HepG2 (cell line): ENCODE measurements at places on chromosomes 16 and 17. TPM values are rescaled to one million over a fixed set of nuclear protein-coding genes. Genes with fewer than 3 reads are reported as not detected.

DNA sequence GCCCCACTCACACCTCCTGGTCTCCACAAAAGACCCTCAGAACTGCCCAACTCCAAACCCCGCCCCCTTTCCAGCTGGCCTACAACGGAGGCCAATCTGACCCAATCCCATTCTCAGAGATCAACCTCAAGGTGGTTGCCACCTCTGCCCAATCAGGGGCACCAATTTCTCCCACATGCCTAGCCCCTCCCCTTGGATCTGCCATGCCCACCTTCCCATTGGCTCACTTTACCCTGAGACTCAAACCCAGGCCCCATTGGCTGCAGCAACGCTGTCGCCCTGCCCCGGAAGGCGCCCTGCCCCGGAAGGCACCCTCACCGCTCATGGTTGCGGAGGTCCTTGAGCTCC is 10.6 kb downstream of the ZNF668 start:
- H3K4me3 ChIP-seq: no peak overlapping the region
- DNase-seq: no peak

GRCh38 chr16:57316390-57317017 is 32.0 kb upstream of the PLLP start:
- H3K27me3 ChIP-seq: peaks cover 8% of the 10 kb centered on the region; the same call in 2 of the 3 replicates
- DNase-seq: no peak
- no peak overlapping the region for H3K4me3 ChIP-seq
- no peak overlapping the region for H3K27ac ChIP-seq
- H3K36me3 ChIP-seq: no peaks in the 10 kb centered on the region

- no peak overlapping the region for H3K27ac ChIP-seq
- peaks cover 19% of the 10 kb centered on the region for H3K36me3 ChIP-seq
- no peak for DNase-seq
- H3K27me3 ChIP-seq: no peaks in the 10 kb centered on the region
- H3K4me1 ChIP-seq: peaks cover 47% of the 10 kb centered on the region
- H3K4me3 ChIP-seq: no peak overlapping the region
Measured at GRCh38 chr17:17810084-17810894, 26.5 kb downstream of the SREBF1 start.

- DNase-seq: no peak
- no peaks in the 10 kb centered on the region for H3K36me3 ChIP-seq
- H3K27me3 ChIP-seq: peaks cover 46% of the 10 kb centered on the region
- no peaks in the 10 kb centered on the region for H3K4me1 ChIP-seq
- H3K27ac ChIP-seq: no peak overlapping the region
Measured at GRCh38 chr17:7818746-7819645, 15.0 kb upstream of the KDM6B start.

GRCh38 chr17:33125552-33125950 is 133.9 kb downstream of the SPACA3 start:
- H3K36me3 ChIP-seq: no peaks in the 10 kb centered on the region
- no peaks in the 10 kb centered on the region for H3K4me1 ChIP-seq
- no peak overlapping the region for H3K4me3 ChIP-seq

DNA sequence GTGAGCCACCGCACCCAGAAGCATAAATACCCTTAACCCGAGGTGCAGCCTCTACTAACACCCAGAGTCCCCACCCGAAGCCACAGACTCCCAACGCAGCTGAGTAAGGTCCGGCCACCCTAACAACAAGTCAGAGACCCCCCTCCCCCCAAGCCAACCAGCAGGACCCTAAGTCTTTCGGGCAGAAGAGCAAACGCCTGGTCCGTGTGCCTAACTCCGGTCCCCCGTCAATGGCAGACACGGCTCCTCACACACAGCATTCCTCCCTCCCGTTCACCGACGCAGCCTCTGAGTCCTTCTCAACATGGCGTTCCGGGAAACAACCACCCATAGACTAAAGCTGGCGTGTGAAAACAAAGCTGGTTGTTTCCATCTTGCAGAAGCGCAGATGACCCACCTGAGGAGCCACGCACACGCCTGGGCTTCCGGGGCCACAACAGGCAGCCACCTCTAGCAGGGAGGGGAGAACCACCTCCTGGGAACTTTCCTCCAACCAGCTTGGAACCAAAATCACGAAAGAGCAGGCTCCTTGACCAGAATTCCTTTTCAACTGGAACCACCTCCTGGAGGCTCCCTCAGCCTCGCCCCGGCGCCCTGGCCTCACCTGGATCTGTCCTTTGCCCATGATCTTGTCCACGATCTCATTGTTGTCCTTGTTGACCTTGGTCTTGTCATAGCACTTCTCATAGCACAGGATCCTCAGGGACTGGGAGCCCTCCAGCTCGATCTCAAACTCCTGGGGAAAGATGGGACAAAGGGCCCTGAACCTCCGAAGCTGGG is 52.7 kb downstream of the TIMM22 start:
- H3K4me1 ChIP-seq: no peaks in the 10 kb centered on the region
- H3K27ac ChIP-seq: no peak overlapping the region
- no peak overlapping the region for H3K4me3 ChIP-seq
- H3K36me3 ChIP-seq: no peaks in the 10 kb centered on the region
- H3K27me3 ChIP-seq: no peaks in the 10 kb centered on the region
- no peak for DNase-seq

GRCh38 chr17:28889996-28890395 is 7.5 kb downstream of the FLOT2 start:
- no peak overlapping the region for H3K4me3 ChIP-seq
- peaks cover 17% of the 10 kb centered on the region for H3K4me1 ChIP-seq
- no peak overlapping the region for H3K27ac ChIP-seq
- H3K27me3 ChIP-seq: no peaks in the 10 kb centered on the region

GRCh38 chr17:66538776-66539175 is 236.4 kb downstream of the PRKCA start:
- no peak overlapping the region for H3K27ac ChIP-seq
- H3K36me3 ChIP-seq: no peaks in the 10 kb centered on the region
- H3K4me3 ChIP-seq: no peak overlapping the region
- no peaks in the 10 kb centered on the region for H3K27me3 ChIP-seq
- DNase-seq: no peak

DNA sequence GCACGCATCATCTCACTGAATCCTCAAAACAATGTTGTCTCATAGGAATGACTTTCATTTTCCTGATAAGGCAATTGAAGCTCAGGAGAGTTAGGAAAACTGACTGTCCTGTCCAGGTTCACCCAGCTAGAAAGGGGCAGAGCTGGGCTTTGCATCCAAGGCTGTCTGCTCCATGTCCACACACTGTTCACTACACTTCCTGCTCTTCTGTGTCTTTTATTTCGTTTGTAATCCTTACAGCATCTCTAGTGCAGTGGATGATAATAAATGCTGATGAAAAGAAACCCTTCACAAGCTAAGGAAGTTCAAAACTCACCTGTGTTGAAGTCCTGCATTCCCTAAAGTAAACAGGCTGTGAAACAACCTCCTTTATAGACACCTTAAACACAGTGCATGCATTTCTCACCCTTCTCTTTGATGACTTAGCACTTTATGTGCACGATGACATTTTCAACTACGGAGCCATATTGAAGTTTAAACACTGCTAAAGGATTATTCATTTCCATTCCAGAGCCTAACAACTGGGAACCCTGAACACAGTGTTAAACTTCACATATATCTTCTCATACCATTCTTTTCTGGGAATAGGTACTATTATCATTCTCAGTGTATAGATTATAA is 31.0 kb upstream of the GPR139 start:
- DNase-seq: no peak
- no peaks in the 10 kb centered on the region for H3K4me1 ChIP-seq
- H3K27ac ChIP-seq: no peak overlapping the region
- H3K36me3 ChIP-seq: no peaks in the 10 kb centered on the region
- H3K27me3 ChIP-seq: no peaks in the 10 kb centered on the region; the same call in none of the 2 replicates
- no peak overlapping the region for H3K4me3 ChIP-seq

GRCh38 chr17:76025294-76025693 is 1.8 kb downstream of the EVPL start:
- H3K36me3 ChIP-seq: peaks cover 9% of the 10 kb centered on the region; the same call in 2 of the 3 replicates
- no peak for DNase-seq
- no peak overlapping the region for H3K27ac ChIP-seq
- no peak overlapping the region for H3K4me3 ChIP-seq

DNA sequence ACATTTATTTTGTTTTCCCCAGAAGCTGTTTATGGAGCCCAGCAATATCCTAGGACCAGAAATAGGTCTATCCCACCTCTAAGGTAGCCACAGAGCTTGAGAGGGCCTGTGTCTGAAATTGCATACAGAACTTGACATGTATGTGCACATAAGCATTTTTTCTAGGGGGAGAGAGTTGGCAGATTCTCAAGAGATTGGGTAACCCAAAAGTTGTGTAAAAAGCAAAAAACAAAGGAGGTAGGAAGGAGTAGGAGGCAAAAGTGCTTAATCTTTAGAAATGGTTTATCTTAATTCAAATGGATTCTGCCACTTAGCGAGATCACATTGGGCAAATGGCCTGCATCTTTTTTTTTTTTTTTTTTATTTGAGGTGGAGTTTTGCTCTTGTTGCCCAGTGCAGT is 3.5 kb downstream of the PLK1 start:
- H3K27ac ChIP-seq: no peak overlapping the region
- DNase-seq: no peak
- peaks cover 42% of the 10 kb centered on the region for H3K4me1 ChIP-seq

DNA sequence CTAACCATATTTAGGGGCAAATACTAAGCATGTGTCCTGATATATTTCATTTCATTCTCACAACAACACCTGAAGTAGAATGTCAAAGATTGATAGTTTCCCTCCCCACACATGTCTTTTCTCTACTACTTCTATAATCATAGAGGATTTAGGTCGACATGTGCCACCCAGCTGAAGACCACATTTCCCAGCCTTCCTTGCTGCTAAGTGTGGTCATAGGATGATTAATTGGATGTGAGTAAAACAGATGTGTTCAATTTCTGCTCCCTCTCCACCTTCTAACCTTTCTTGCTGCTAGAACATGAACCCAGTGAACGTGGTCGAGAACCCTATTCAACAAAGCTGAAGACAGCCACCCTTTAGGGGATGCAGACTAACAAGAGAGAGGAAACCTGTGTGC is 18.8 kb upstream of the HLF start:
- H3K36me3 ChIP-seq: no peaks in the 10 kb centered on the region
- H3K27ac ChIP-seq: no peak overlapping the region
- H3K4me1 ChIP-seq: peaks cover 7% of the 10 kb centered on the region

GRCh38 chr16:66182592-66182991 is 183.9 kb upstream of the CDH5 start:
- DNase-seq: no peak
- H3K4me3 ChIP-seq: no peak overlapping the region
- no peaks in the 10 kb centered on the region for H3K36me3 ChIP-seq
- H3K4me1 ChIP-seq: no peaks in the 10 kb centered on the region
- H3K27ac ChIP-seq: no peak overlapping the region
- peaks cover 6% of the 10 kb centered on the region; the same call in 1 of the 3 replicates for H3K27me3 ChIP-seq

DNA sequence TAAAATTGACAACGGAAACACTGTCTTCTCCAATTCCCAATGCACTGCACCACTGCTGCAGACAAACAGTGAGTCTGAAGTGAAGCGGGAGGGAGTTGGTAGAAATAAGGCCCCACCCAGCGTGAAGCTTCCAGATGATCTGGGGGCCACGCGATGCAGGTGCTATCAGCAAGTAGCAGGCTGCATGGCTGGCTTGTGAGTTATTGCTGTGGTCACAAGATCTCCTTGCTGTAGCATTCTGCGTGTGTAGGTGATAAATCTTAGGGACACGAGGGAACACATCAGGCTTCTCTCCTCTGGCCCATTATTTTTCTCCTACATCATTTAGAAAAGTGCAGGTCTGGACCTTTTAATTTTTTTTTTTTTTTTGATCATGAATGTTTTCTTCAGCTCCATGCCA is 407.6 kb downstream of the TMEM114 start:
- DNase-seq: no peak
- peaks cover 7% of the 10 kb centered on the region for H3K4me1 ChIP-seq
- no peak overlapping the region for H3K4me3 ChIP-seq

- no peaks in the 10 kb centered on the region for H3K36me3 ChIP-seq
- DNase-seq: no peak
- 0 out of 2 replicates have a peak, but pooled peaks cover 6% of the 10 kb centered on the region for H3K4me1 ChIP-seq
- H3K4me3 ChIP-seq: no peak overlapping the region
- no peaks in the 10 kb centered on the region for H3K27me3 ChIP-seq
- no peak overlapping the region for H3K27ac ChIP-seq
Measured at GRCh38 chr16:927406-927805, 43.4 kb downstream of the LMF1 start.

- H3K4me1 ChIP-seq: no peaks in the 10 kb centered on the region
- no peak overlapping the region for H3K27ac ChIP-seq
- no peak overlapping the region for H3K4me3 ChIP-seq
- H3K27me3 ChIP-seq: no peaks in the 10 kb centered on the region
- no peak for DNase-seq
Measured at GRCh38 chr16:6446370-6446769, 886.3 kb upstream of the RBFOX1 start.

DNA sequence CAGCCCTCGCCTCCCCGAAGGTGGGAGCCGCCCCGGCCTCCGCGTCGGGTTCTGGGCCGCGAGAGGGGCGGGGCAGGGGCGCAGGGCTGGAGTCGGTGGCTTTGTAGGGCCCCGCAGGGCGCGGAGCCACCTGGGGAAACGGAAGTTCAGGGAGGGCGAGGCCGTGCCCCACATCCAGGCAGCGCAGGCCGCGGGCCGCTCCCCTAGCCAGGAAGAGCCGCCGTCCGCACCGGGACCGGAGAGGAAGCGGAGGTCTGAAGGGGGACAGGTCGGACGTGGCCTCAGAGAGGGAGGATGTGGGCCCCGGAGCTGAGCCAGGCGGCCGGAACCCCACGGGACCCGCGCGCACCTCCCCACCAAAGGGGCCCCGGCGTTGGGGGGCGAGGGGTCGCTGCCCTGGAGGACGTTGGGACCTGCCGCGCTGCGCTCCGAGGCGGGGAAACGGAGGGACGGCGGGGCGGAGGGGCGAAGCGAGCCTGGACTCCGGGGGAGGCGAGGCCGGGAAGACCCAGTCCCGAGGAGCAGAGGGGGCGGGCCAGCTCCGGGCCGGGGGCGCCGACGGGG is 482 bp upstream of the SLC16A3 start:
- H3K27me3 ChIP-seq: no peaks in the 10 kb centered on the region; the same call in 2 of the 3 replicates
- peak overlapping the region; percentile 74 for H3K27ac ChIP-seq
- peaks cover 65% of the 10 kb centered on the region for H3K4me1 ChIP-seq
- no peak for DNase-seq
- H3K36me3 ChIP-seq: peaks cover 4% of the 10 kb centered on the region; the same call in 1 of the 2 replicates
- peak overlapping the region; percentile 97 for H3K4me3 ChIP-seq

DNA sequence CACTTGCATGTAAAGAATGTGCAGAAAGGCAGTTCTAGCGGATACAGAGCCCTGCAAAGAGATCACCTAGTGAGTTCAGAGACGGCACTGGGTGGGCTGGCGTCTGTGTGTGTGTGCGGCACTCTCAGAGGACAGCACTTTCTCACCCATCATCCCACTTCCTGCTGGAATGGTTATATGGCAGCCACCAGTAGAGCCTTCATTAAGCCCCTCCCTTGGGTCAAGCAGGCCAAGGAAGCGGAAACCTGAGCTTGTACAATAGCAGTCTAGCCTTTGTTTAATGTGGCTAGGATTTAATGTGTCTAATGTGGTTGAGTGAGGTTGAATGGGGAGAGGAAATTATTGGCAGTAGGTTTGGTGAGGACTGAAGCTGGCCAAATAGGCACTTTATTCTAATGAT is 88.3 kb upstream of the ELAC2 start:
- H3K36me3 ChIP-seq: no peaks in the 10 kb centered on the region
- H3K4me1 ChIP-seq: peaks cover 35% of the 10 kb centered on the region
- H3K4me3 ChIP-seq: no peak overlapping the region
- DNase-seq: no peak
- no peak overlapping the region for H3K27ac ChIP-seq
- no peaks in the 10 kb centered on the region for H3K27me3 ChIP-seq

HBQ1 gene
- total RNA-seq: 7.4 and 8.0 TPM in 2 replicates

CIITA gene
- total RNA-seq: 0.09 and 0.11 TPM in 2 replicates

PROCA1 gene
- 0.31 and 0.73 TPM in 2 replicates for total RNA-seq

TOX3 gene
- 12.1 and 14.5 TPM in 2 replicates for total RNA-seq

TP53TG3F gene
- not detected in 2 replicates for total RNA-seq

CCL5 gene
- total RNA-seq: 0.13 TPM in 1 of 2 replicates, not detected in the other

STAC2 gene
- total RNA-seq: not detected in 2 replicates

SLFN12 gene
- 0.13 TPM in 1 of 2 replicates, not detected in the other for total RNA-seq

CA10 gene
- total RNA-seq: not detected in 2 replicates

KRT20 gene
- 0.13 and 0.14 TPM in 2 replicates for total RNA-seq

ZFP3 gene
- not detected in 2 replicates for total RNA-seq

TXNDC11 gene
- total RNA-seq: 46.4 and 74.9 TPM in 2 replicates
